ENCODE measurements at places on chromosomes 12 and 14.

GRCh38 chr12:29752121-29752520, 31.6 kb downstream of the TMTC1 start:
- DNase-seq = no peak

GRCh38 chr12:124348659-124349380, 53.9 kb downstream of the RFLNA start:
- DNase-seq = no peak

DNA sequence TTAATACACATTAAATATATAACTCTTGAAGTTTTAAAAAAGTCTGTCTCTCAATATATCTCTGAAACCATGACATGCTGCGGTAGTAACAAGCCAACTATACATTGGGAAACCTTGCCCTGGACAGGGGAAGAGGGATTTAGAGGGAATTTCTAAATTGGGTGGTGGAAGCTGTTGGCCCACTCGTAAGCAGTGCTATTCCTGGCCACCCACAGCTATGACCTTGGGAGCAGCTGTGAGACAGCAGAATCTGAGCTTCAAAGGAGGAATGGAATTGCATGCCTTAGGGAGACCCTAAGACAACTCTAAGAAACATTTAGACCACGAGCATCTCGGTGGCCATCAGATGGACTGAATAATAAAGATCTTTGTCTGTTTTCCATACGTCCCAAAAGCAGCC, 15.8 kb upstream of the GCH1 start:
- DNase-seq = no peak

- DNase-seq = no peak
Measured at GRCh38 chr12:60568914-60569313, 973.1 kb downstream of the SLC16A7 start.

DNA sequence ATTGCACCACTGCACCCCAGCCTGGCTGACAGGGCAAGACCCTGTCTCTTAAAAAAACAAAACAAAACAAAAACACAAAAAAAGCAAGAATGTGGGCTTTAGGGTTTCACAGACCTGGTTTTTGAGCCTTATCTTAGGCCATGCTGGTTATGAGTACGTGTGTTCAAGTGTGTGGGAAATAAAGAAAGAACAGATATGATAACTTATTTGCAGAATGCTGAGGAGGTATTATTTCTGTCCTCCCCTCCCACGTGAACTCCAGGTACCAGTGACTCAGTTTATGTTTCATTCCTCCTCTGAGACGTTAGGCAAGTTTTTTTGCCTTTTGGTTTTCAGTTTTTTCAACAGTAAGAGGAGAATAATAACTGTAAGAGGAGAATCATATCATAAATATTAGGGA, 49.3 kb downstream of the PCNX1 start:
- no peak for DNase-seq

DNA sequence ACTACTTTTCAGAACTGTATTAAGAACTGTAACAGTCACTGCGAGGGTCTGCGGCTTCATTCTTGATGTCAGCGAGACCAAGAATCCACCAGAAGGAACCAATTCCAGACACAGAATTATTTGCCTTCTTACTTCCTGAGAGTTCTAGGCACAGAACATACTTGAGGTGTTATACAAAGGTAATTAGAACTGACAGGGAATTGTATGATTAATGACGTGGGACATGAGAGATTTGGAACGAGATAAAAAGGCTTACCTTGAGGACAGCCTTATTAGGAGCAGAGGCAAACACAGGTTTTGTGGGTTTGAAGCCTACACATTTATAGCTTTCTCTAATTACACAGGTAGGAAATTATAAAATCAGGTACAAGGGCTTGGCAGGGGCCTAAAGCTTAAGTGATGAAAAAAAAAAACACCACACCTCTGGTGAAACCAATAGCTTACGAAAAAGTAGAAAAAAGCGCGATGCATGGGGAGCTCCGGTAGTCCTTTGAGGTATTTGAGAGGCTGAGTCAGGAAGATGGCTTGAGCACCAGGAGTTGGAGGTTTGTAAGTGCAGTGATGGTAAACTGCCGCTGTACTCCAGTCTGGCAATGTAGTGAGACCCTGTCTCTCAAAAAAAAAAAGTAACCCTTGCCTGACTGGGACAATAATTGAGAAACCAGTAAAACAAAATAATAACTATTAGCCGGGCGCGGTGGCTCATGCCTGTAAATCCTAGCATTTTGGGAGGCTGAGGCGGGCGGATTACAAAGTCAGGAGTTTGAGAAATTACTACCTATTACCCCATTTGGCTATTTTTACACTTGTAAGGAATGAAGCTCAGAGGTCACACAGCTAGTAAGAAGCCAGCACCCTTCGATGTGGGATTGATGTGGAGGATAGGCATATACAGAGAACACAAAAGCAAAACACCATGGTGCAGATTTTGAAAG, 795 bp upstream of the ACOT2 start:
- DNase-seq = no peak

DNA sequence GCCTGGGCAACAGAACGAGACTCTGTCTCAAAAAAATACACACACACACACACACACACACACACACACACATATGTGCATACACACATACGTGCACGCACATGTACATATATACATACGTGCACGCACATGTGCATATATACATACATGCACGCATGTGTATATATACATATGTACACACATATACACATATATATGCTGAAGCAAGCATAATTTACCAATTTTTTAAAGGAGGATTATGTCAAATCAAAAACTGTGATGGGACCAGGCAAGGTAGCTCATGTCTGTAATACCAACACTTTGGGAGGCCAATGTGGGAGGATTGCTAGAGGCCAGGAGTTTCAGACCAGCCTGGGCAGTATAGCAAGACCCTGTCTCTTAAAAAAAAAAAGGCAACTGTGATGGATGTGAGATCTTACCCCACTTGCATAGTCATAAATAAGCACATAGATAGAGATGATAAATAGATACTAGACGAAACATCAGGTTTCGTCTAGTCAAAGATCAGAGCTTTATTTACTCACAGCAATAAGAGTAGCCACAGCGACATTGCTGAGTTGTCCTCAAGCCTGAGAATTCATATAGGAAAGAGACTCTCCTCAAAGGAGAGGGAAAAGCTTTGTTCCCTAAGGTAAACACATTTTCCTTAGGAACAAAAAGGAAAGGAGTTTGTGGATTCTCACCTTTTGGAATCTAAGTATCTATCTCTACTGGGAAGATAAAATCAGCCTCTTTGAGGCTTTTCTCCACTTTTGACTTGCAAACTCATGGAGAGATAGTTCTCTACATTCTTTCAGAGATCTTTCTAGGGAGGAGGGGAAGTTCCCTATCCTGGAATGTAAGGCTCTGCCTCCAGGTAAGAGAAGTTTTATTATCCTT, 74.7 kb upstream of the AMN1 start:
- no peak for DNase-seq

DNA sequence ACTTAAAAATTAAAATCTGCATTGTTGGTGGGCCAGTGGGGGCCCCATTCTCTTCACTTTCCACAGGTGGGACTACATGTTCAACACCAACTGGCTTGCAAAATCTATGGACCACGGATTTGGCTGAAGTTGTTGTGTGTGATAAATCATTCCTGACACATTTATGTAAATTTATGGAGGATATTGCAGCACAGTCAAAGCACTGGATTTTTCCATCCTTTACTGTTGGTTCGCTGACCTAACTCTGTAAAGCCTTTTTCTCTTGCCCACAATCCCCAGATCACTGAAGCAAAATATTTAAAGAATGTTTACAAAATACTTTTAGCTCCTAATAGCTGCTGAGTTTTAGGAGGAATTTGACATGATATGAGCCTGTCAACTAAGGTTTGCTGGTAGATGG, 219.7 kb upstream of the PRICKLE1 start:
- no peak for DNase-seq

- no peak for DNase-seq
Measured at GRCh38 chr14:97074456-97074855, 277.3 kb downstream of the VRK1 start.

GRCh38 chr14:104130974-104131651, 7.3 kb upstream of the KIF26A start:
- peak; percentile 37 for DNase-seq

GRCh38 chr12:64270411-64270810, 48.3 kb upstream of the KICS2 start:
- no peak for DNase-seq

DNA sequence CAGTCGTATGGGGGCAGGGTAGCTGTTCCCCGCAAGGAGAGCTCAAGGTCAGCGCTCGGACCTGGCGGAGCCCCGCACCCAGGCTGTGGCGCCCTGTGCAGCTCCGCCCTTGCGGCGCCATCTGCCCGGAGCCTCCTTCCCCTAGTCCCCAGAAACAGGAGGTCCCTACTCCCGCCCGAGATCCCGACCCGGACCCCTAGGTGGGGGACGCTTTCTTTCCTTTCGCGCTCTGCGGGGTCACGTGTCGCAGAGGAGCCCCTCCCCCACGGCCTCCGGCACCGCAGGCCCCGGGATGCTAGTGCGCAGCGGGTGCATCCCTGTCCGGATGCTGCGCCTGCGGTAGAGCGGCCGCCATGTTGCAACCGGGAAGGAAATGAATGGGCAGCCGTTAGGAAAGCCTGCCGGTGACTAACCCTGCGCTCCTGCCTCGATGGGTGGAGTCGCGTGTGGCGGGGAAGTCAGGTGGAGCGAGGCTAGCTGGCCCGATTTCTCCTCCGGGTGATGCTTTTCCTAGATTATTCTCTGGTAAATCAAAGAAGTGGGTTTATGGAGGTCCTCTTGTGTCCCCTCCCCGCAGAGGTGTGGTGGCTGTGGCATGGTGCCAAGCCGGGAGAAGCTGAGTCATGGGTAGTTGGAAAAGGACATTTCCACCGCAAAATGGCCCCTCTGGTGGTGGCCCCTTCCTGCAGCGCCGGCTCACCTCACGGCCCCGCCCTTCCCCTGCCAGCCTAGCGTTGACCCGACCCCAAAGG, 804 bp downstream of the GAPDH start:
- no peak for DNase-seq

DNA sequence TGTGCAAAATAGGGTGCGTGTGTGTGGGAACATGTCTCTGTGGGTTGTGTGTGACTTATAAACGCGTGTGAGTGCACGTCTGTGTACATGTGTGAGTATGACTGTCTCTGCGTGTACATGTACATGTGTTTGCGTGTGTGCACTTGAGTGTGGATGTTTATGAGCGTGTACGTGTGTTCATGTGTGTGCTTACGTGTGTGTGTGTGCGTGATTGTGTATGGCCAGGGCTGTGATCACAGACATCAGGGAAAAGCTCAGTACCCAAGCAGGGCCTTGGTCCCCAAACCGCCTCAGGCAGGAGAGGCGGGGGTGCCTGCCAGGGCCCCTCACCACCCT, 326.3 kb upstream of the DIO3 start:
- no peak for DNase-seq

DNA sequence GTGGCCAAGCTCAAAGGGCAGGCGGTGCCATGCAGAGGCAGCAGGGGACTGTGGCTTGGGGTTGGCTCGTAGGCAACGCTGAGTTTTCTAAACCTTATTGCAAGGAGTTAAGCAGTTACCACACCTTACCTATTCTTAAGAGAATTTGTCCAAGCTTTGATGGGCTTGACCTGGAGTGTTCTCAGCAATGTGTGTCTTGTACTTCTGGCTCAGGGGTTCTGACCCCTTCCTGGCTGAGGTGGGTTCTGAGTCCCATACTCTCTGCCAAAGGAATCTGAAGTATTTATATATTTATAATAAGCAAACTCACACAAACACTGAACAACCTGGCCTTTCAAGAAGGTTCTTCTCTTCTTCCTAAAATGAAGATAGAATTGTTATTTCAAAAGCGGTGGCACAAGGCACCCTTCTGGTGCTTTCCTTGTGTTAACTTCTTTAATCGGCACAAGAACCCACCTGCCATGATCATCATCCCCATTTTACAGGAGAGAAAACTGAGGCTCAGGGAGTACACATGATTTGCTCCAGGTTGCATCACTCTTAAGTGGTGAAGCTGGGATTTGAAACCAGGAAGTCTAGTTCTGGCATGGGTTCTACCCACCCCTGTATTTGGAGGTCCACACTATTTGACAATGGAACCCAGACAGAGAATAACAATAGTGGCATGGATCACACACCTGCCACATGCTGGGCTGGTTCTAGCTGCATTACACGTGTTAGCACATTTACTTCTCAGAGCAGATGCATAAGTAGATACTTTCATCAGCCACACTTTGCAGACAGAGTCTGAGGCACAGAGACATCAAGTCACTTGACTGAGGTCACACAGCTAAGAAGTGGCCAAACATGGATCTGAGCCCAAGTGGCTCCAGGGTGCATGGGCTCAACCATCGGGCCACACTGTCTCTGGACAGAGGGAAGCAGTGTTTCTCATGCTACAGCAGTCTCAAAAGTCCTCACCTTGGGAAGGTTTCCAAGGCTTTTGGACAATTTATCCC, 224.0 kb downstream of the AACS start:
- DNase-seq = no peak

- no peak for DNase-seq
Measured at GRCh38 chr12:109309381-109310246, 530 bp upstream of the FOXN4 start.

DNA sequence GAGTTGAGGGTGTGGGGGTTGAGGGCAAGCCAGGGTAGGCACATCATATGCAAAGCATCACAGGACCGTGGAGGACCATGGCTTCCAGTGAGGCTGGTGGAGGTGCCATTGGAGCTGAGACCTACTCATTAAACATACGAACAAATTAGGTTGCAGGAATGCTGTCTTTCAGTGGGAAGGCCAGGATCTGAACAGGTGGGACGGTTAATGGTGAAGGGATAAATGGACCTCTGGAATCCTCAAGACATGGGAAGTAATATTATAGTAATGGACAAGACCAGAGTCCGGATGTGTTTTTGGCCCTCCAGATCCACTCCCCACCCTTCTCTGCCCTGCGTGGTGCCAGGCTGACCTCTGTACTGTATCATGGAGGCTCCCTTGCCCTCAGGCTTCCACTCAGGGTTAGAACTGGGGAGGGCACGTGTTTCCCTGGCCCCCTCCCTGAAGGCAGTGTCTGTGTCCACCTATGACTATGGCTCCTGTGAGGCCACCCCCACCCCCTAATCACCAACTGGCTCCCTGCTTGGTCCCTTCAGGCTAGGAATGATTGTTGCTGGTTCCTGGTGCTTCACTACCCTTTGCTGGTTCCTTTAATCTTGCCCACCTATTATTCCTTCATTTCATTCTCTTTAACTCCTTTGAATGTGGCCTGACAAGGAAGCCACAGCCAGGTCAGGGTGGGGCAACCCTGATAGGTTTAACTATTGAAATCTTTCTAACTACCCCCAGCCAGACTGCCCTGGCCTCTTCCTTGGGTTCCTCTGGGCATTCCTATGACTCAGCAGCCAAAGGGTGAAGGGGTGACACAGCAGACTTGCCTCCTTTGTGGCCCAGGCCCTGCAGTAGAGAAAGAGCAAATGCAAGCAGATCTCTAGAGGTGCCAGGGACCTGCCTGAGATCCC, 10.7 kb downstream of the DHRS2 start:
- DNase-seq = no peak

- no peak for DNase-seq
Measured at GRCh38 chr14:71675900-71676287, 256.3 kb upstream of the RGS6 start.

- DNase-seq = no peak
Measured at GRCh38 chr12:321606-322326, 59.1 kb upstream of the SLC6A13 start.

DNA sequence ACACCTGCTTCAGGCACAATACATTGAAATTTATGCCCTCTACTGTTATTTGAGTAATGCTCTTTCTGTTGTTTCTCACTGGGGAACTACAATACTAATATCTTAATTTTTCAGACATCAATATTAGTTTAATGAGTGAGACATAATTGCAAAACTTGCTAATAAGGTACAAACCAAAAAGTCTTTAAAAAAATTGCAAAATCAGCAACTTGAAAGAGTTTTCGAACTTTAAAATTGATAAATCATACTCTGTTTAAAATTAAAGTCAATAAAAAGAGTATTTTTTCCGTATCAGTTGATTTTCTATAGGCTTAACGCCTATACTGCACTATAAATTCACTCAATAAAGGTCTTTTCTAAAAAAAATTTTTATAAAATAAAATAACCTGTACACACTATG, 1735.9 kb upstream of the SEL1L start:
- no peak for DNase-seq
